Upper lobe of left lung (tissue), 6 donors: ENCODE measurements at places on chromosomes 3 and 15. TPM values are rescaled to one million over a fixed set of nuclear protein-coding genes. Genes with fewer than 3 reads are reported as not detected.

- no peak for DNase-seq
Observed at GRCh38 chr3:123113889-123114450, 47.1 kb downstream of the PDIA5 start.

- DNase-seq: no peak
Observed at GRCh38 chr3:101529816-101530685, 17.0 kb upstream of the SENP7 start.

GRCh38 chr3:481680-482079 lies 285.1 kb downstream of the CHL1 start:
- no peak for DNase-seq

DNA sequence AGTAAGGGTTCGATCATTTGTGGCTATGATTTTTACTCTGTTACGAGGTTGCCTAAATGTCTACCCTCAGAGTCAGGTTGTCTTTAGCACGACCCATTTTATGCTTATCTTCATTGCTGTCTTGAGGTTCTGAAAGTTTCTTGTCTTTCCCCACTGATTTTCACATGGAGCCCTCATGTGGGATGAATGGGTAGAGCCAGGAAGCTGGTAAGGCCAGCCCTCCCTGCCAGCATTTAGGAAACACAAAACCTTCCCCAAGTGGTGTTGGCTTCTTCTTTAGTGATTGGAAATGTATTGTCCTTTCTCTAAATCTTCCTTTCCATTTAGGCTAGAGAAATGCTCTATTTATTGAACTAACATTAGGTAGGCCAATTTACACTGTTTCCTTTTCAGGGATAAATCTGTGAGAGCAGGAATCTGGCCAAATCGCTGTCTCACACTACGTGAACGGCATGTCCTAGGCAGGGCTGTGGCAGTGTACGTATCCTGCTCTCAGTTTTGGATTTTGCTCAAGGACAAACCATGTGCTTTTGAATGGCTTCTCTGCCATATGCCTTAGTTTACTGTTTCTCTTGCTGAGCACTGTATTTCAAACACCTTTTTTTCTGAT lies 43.7 kb downstream of the MYZAP start:
- DNase-seq: no peak

CHDH gene
- total RNA-seq: 18.8 TPM

- DNase-seq: no peak
Observed at GRCh38 chr3:150613709-150614480, 10.8 kb downstream of the SELENOT start.

PLCB2 gene
- 31.2 TPM for total RNA-seq

ST3GAL6 gene
- total RNA-seq: 29.3 TPM

CIP2A gene
- total RNA-seq: 7.5 TPM

P2RY12 gene
- total RNA-seq: not detected

- DNase-seq: no peak
Observed at GRCh38 chr15:84911879-84912660, 27.6 kb downstream of the SLC28A1 start.

EPHB3 gene
- 8.8 TPM for total RNA-seq

GRCh38 chr3:10242182-10243065 lies 5.8 kb upstream of the TATDN2 start:
- no peak for DNase-seq

GRCh38 chr15:80854104-80854503 lies 74.9 kb downstream of the CEMIP start:
- DNase-seq: no peak

GRCh38 chr3:60829058-60829457 lies 422.2 kb downstream of the FHIT start:
- DNase-seq: no peak

DNA sequence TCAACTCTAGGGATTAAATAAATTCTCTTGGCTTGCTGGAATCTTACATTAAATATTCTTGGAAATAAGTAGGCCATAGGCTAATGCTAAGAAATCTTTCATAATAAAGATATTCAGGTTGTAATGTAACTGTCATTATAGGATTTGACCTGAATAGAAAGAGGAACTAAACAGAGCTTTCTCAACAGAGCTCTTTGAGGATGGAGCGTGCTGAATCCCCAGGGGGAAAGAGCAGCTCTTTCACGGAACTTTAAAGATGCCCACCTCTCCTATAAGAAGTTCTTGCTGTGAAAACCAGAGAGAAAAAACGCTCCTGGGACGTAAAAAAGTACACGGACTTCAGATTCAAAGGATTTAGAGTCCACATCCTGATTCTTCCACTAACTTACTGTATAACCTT lies 77.9 kb downstream of the NTRK3 start:
- DNase-seq: no peak

GRCh38 chr15:25441111-25441510 lies 2.3 kb upstream of the UBE3A start:
- DNase-seq: no peak

DNA sequence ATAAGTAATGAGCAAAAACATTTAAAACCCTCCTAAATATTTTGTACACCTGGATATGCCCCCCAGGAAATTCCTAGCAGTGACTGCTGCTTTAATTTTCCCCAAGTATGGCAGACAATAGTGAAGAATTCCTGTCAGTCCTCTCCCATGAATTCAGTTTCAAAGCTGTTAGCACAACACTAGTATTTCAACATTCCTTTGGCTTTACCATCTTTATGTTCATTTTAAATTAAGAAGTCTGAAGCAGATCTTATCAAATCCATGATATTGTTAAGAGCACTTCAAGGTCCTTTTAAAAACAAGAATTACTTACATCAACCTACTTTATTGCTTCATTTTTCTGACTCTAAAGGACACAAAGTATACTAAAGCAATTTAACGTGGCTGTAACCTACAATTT lies 28.8 kb upstream of the CDIN1 start:
- no peak for DNase-seq

- no peak for DNase-seq
Observed at GRCh38 chr3:11306817-11307589, 34.8 kb downstream of the ATG7 start.

- DNase-seq: no peak
Observed at GRCh38 chr3:174857301-174857700, 1.8 kb upstream of the NAALADL2 start.

- no peak for DNase-seq
Observed at GRCh38 chr3:59374091-59374817, 324.4 kb upstream of the CFAP20DC start.

- DNase-seq: no peak
Observed at GRCh38 chr3:135637013-135637412, 328.5 kb upstream of the PPP2R3A start.

DNA sequence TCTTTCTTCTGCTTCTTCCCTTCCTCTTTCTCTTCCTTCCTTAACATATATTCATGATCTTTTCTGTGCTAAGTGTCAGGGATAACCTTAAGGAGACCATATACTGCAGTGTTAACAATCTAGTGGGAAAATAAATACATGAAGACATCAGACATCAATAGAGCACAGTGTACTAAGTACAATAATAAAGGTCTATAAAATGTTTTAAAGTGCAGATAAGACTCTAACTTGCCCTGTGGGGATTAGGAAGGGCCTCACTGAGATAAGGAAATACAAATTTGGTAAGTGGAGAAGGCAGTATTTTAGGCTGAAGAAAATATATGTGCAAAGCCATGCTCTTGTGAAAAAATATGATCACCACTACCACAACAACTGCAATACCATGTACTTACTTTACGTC lies 49.2 kb upstream of the NANOGP8 start:
- DNase-seq: no peak

- no peak for DNase-seq
Observed at GRCh38 chr15:39392469-39393047, 188.3 kb upstream of the THBS1 start.

DNA sequence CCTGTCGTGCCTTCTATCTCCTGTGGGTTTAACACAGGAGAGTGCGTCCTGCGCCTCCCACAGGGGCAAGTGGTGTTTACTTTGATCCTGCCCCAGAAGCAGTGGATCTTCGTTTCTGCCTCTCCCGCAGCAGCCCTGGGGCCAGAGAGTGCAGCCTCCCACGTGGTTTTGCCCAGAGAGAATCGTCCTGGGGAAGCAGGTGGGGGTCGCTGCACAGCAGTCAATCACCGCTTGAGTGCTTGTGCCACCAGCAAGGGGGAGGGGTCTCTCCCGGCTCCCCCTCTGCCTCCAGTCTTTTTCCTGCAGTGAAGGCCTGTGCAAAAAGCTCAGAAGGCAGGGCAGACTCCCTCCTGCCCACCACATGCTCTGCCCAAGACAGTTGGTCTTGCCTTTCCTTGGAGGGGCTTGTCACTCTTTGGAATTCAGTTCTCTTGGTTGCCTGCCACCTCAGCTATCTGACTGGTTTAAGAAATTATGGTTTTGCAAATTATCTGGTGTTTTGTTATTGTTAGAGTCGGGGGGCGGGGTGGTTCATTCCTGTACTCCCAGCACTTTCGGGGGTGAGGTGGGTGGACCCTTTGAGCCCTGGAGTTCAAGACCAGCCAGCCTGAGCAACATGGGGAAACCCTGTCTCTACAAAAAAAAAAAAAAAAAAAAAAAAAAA lies 26.9 kb downstream of the STOML1 start:
- DNase-seq: no peak

- DNase-seq: no peak
Observed at GRCh38 chr3:14347110-14347509, 55.3 kb upstream of the SLC6A6 start.

GRCh38 chr15:68503213-68503612 lies 71.2 kb upstream of the ITGA11 start:
- peak; percentile 29 for DNase-seq

DNA sequence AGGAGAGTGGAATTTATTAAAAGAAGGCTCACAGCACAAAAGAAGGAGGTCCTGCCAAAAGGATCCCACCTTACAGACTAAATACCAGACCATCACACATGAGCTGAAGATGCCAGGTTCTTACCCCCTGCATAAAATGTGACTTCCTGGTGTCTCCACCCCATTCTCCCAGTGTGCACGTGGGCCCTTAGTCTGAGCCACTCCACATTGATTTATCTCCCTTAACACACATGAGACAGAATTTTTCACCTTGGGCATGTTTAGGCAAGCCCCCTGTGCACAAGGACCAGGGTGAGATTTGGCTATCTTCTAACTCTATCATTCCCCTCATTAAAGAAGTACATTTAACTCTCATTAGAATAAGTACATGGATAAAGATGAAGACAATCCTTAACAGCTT lies 916.7 kb downstream of the PLOD2 start:
- DNase-seq: no peak

DNA sequence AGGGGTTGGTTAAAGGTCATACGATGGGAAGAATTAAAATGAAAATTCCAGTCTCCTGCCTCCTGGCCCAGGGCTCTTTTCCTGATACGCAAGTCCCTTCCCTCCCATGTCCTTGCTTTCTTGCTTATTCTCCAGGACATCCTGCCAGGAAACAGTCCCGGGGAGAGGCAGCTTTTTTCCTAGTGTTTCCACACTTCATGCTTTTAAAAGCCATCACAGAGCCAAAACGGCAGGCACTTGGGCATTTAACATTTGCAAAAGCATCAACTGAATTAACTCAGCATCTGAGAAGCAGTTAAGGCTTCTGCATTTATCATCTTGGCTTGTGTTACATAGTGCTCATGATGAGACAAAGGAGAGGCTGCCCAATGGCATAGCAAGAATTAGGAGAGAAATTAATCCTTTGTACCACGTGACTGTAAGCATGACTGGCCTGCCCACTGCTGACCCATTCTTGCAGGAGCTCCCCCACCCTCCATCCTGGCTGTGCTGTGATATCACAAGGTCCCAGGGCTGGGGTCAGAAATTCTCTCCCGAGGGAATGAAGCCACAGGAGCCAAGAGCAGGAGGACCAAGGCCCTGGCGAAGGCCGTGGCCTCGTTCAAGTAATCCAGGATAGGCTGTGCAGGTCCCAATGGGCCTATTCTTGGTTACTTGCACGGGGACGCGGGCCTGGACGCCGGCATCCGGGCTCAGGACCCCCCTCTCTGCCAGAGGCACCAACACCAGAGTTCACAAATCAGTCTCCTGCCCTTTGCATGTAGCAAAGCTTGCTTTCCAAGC lies 21.6 kb upstream of the VILL start:
- no peak for DNase-seq

DNA sequence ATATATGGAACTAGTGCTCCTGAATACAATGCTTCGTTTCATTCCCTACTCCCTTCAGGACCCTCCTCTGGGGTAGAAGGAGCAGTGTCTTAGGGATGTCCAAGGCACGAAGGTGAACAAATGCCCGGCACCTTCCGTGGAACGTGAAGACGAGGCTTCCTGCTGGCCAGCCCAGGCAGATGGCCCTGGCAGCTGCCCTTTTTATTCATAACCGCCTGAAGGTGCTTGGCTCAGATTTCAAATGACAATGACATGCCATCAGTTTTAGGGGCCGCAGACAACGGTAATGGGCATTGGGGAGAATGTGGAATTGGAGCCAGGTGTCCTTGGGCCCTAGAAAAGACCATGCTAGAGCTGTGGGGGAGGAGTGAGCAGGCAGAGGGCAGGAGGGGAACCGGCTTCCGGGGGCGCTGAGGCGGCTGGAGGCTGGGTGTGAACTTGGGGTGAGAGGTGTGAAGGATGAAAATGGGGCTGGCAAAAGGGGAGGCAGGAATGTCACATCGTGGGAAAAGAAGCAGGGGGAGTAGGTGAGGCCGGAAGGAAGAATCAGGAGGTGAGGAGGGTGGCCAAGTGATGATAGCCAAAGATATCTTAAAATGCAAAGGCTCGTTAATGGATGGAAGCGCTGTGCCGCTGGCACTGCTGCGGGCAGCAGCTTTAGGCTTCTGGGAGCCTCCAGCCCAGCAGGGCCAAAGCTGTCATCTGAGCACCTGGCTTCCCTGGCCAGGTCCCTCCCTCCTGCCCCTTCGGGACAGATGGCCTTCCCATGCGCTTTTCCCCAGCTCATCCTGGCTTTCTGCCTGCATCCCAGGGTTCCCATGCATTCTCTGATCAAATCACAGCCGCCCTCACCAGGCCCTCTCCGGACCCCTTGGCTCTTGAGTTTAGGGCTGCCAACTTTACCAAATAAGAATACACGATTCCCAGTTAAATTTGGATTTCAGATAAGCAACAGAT lies 93.7 kb downstream of the TMEM266 start:
- DNase-seq: peak; percentile 54

THRB gene
- 15.2 TPM for total RNA-seq

GRCh38 chr3:115325539-115325938 lies 178.5 kb upstream of the ZBTB20 start:
- DNase-seq: no peak

SENP7 gene
- 32.7 TPM for total RNA-seq

TAGLN3 gene
- not detected for total RNA-seq

GRCh38 chr15:99440551-99441443 lies 125.0 kb upstream of the MEF2A start:
- peak; percentile 18 for DNase-seq

STOML1 gene
- total RNA-seq: 12.2 TPM

DNA sequence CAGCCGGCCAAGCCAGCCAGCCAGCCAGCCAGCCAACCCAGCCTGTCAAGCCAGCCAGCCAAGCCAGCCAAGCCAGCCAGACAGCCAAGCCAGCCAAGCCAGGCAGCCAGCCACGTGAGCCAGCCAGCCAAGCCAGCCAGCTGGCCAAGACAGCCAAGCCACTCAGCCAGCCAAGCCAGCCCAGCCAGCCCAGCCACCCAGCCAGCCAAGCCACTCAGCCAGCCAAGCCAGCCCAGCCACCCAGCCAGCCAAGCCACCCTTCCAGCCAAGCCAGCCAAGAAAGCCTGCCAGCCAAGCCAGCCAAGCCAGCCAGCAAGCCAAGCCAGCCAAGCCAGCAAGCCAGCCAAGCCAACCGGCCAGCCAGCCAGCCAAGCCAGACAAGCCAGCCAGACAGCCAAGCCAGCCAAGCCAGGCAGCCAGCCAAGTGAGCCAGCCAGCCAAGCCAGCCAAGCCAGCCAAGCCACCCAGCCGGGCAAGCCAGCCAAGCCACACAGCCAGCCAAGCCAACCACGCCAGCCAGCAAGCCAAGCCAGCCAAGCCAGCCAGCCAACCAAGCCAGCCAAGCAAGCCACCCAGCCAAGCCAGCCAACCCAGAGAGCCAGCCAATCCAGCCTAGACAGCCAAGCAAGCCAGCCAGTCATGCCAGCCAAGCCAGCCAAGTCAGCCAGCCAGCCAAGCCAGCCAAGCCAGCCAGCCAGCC lies 199.5 kb downstream of the GOLGA6L6 start:
- DNase-seq: peak; percentile 95
